ENCODE measurements at places on chromosomes 4 and X. TPM values are rescaled to one million over a fixed set of nuclear protein-coding genes. Genes with fewer than 3 reads are reported as not detected.

TMEM131L gene
- 6.9 TPM for total RNA-seq

C4orf46 gene
- total RNA-seq, result 0.75 TPM

TRPC3 gene
- total RNA-seq, result 1.1 TPM

AIFM1 gene
- total RNA-seq, result 0.75 TPM

TIGD4 gene
- not detected for total RNA-seq

CXCL8 gene
- not detected for total RNA-seq

ITIH6 gene
- total RNA-seq, result not detected

SSX1 gene
- not detected for total RNA-seq
